Activated CD8-positive, alpha-beta memory T cell treated with anti-CD3 and anti-CD28 coated beads for 1 hour (primary cell): ENCODE measurements at places on chromosomes 2 and 18.

GRCh38 chr2:191243154-191243553 lies 2.0 kb upstream of the MYO1B start:
- no peak for DNase-seq

GRCh38 chr18:35389095-35389618 lies 12.0 kb upstream of the ZNF396 start:
- no peak for DNase-seq

- no peak for DNase-seq
Observed at GRCh38 chr2:149204686-149205085, 125.7 kb upstream of the LYPD6 start.

GRCh38 chr2:55010149-55010591 lies 40.1 kb downstream of the RTN4 start:
- DNase-seq: no peak

DNA sequence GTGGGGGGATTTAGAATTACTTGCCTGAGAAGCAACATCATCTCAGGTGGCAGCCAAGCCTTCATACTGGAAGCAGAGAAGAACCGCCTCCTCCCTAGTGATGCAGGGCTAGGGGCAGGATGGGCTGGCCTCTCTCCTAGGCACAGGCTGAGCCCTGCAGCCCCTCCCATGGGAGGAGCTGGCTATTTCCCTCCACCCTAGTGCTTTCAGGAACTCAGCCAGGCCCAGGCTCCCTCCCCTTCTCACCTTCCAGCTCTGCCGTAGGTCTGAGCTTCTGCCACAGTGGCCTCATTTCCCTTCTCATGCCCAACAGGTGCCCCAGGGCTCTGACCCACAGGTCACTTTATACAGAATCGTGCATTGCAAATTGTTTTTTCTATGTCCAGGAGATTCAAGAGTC lies 31.0 kb downstream of the CENPA start:
- DNase-seq: no peak

DNA sequence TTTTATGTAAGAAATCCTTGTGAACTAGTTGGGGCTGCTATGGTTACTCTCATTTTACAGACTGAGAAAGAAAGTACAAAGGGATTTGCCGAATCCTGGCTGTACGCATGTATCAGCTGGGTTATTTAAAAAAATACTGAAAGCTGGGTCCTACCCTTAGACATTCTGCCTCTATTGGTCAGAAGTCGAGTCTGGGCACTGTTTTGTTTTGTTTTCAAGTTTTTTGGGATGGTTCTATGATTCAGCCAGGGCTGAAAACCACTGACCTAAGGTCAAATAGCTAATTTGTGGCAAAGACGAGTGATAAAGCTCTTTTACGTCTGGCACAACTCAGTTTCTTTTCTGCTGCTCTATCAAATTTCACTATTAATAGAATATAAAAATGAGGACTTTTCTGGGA lies 5.9 kb upstream of the SLC8A1 start:
- DNase-seq: no peak
